ENCODE measurements at places on chromosomes 3 and 15.

GRCh38 chr15:54675241-54675640 lies 521.5 kb downstream of the RSL24D1 start:
- no peak for DNase-seq

DNA sequence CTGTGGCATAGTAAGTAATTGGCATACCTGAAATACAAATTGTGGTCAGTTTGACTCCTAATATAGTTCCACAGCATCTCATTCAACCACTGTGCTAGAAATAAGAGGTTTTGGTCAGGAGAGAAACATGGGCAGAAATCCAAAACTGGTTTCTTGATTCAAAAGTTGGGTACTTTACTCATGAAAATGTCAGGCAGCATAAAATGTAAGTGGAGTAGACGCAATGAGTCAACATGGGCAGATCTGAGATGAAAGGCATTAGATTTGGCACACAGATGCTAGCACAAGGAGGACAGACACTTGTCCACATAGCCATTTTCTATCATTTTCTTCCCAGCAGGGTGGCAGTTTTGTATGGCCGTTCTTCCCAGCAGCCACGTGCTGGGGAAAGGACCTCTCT lies 255.8 kb upstream of the CDIN1 start:
- no peak for DNase-seq

DNA sequence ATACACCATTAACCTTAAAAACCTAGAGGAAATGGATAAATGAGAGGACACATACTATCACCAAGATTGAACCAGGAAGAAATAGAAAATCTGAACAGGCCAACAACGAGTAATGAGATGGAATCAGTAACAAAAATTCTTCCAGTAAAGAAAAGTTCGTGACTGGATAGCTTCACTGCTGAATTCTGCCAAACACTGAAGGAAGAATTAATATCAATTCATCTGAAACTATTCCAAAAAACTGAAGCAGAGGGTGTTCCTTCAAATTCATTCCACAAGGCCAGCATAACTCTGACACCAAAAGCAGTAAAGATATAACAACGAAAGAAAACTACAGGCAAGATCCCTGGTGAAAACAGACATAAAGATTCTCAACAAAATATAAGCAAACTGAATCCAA lies 195.8 kb upstream of the GPR149 start:
- no peak for DNase-seq

DNA sequence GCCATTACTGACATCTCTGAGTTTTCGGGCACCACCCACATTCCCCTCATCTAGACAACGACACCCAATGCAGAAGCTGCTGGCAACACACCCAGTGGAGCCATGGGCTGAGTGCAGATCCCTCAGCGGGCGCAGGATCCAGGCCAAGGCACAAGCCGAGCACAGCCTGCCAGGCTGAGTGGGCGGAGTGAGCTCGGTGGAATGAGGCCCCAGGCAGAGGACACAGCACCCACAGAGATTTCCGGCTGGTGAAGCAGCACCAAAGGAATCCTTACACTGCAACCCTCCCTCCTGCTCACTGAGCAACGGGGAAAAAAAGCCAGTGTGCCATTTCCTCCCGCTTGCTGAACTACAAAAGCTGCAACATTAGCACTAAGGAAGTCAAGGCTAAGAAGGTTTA lies 34.3 kb downstream of the ZMAT3 start:
- peak; percentile 56 for DNase-seq

DNA sequence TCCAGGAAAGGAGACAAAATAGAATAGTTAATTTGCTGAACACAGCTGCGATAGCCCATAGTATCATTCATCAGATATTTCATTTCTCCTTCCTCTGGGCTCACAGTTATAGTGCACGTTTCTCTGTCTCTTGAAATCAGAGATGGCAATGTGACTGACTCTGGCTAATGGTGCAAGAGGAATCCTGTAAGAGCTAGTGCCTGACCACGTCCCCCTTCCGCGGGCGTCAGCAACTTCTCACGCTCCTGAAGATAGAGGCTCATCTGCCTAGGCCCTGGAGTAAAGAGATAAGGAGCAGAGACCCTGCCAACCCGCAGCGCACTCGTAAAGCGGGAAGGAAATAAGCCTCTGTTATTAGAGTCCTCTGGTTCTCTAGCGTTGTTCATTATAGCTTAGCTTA lies 391.8 kb downstream of the VPS13C start:
- DNase-seq: no peak

DNA sequence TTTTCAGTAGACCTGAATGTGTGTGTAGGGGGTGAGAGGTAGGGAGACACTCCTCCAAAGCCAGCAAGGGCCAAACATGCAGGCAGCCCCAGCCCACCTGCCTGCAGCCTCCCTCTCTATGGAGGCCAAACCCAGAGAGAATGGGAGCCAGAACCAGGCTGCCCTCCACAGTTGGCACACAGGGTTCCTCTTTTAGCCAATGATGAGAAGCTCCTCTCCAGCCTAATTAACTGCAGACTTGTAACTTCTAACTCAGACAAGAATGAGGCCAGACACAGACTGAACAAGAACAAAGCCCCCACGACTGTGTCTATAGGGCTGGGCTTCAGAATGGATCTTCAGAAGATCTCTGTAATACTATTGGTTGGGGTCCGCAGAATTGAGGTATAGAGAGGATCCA lies 12.3 kb upstream of the TLE3 start:
- DNase-seq: no peak

GRCh38 chr3:43191116-43191515 lies 85.2 kb upstream of the POMGNT2 start:
- no peak for DNase-seq

DNA sequence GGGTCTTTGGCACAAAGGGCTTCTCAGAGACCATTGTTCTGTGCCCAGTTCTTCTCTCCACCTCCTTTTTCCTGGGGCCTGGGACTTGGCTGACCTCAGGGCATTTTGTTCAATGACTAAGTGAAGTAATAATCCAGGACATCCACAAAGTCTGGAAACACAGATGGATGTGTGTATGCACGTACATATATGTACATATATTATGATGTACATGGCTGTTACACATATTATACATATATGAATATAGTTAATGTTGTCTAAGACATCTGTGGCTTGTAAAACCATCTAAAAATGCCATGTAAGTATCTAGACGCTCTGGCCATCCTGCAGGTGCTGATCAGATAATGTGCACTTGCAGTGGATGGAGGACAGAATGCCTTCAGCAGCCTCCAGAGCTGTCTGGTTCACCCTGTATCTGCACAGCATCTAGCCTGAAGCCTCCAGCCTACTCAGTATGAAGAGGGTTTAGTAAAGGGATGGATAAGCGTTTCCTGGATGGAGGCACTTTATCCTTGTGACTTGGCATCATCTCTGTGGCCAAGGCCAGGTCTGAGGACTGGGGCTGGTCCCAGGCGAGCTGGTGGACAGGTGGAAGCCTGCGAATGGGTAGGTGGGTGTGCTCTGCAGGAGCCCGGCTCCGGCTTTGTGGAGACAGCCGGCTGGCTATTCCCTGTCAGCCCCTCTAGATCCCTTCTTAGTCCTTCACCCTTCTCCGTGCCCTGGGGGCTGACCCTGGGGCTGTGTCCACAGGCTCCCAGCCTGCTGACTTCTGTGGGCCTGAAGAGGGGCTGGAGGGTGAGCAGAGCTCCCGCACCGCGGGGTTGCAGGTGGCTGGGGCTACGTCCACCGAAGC lies 88.4 kb downstream of the WNT7A start:
- DNase-seq: no peak

DNA sequence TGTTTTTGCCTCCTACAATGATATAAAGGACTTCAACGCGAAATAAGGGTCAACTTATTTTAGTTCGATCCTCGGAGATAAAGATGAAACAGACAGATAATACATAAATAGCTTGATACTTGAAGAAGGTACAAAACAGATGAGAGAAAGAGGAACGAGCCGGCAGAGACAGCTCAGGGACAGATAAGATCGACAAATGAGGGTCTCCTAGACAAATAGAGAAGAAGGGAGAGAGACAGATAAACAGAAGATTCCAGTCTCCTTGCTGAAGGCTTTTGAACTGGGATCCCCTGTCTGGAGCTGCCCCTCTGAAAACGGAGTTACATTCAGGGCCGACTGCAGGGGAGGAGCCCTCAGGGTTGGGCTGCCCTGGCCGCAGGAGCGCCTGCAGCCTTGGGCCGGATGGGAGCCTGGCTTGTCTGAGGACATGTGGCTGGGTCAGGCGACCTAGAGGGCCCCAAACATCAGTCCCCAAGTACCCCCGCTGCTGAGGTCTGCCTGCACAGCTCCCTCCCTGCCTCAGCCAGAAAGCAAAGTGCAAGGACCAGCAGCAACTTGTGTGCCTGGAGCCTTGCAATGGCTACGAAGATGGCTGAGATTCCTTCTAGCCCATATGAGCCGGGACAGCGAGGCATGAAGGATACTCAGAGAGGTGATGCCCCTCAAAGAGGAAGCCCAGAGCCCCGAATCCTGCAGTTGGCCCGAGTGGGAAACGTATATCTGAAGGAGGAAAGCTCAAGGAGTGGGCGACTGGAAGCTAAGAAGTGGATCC lies 926 bp upstream of the SKOR1 start:
- no peak for DNase-seq

DNA sequence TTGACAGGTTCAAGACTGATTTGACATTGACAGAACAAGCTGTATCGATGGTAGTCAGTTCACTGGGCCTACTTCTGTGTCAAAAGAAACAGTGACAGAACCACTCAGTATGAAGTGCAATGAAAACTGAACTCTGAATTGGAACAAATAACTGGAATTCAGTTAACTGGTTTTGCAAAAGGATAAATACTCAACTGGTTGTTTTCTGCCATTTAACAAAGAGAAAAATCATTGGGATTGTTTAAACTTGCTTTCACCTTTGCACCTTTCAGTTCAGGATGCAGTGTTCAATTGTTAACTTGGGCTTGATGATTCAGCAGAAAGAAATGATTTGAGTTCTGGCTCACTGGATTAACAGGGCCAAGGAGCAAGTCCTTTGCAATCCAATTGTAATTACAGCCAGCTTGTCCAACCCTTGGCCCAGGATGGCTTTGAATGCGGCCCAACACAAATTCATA lies 4.9 kb downstream of the BTD start:
- no peak for DNase-seq

GRCh38 chr3:5149306-5149880 lies 27.3 kb downstream of the ARL8B start:
- no peak for DNase-seq

- DNase-seq: no peak
Observed at GRCh38 chr3:113374078-113374477, 67.2 kb downstream of the CFAP44 start.

DNA sequence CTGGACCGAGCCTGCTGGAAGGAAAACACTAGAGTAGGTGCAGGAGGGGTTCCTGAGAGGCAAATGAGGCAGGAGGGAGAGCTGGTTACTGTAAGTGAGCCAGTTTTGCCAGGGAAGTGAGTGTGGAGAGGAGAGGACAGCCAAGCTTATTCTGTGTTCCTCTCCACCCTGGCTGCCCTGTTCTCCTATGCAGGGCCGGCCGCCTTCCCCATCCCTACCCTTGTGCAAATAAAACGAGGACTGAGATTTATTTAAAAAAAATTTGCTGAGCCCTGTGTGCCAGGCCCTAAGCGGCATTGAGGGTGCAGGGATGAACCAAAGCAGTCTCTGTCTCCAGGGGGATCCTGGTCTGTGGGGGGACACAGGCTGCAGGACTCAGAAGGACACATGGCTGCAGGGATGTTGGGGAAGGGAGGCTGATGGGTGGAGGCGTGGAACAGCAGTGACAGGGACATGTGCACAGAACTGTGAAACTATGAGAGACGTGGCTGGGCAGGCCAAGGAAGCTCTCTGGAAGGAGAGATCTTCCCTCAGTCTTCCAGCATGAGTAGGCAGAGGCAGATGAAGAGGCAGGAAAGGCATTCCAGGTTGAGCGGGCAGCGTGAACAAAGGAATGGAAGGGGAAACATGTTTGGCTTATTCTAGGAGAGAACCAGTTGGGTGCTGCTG lies 12.1 kb downstream of the CORO2B start:
- DNase-seq: no peak

- no peak for DNase-seq
Observed at GRCh38 chr15:96418146-96418545, 87.6 kb downstream of the NR2F2 start.

DNA sequence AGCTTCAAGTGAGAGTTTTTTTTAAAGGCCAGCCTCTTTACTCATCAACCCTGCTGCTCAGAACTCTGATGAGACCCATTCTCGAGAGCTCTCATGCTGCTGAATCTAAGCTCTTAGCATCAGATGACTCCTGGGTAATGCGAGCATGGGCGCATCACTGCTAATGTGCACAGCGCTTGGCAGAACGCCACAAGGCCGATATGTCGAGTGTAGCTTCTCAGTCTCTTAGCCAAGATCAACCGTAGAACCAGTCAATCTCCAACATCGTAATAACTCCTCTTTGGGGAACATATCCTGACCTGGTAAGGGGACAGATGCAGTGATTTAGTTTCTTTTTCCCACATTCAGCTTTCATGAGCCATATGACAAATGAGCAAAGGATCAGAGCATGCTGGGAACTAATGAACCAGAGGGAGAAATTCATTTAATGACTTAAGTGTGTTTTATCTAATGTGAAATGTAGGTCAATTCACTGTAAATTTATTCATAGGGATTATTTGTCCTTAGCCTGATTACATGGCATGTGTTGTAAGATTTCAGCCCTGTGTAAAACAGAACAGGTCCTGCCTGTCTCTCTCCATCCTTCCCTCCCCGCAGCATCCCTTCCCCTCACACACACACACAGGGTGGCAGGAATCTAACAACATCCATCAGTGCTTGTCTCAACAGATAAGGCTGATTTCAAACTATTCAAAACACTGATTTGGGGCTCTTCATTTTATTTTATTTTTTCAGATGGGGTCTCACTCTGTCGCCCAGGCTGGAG lies 195.4 kb upstream of the C2CD4B start:
- no peak for DNase-seq

- no peak for DNase-seq
Observed at GRCh38 chr15:57320631-57321220, 55.6 kb upstream of the CGNL1 start.

GRCh38 chr3:41683666-41684350 lies 278.1 kb downstream of the ULK4 start:
- DNase-seq: no peak

GRCh38 chr15:63396152-63396928 lies 14.7 kb upstream of the CA12 start:
- no peak for DNase-seq

DNA sequence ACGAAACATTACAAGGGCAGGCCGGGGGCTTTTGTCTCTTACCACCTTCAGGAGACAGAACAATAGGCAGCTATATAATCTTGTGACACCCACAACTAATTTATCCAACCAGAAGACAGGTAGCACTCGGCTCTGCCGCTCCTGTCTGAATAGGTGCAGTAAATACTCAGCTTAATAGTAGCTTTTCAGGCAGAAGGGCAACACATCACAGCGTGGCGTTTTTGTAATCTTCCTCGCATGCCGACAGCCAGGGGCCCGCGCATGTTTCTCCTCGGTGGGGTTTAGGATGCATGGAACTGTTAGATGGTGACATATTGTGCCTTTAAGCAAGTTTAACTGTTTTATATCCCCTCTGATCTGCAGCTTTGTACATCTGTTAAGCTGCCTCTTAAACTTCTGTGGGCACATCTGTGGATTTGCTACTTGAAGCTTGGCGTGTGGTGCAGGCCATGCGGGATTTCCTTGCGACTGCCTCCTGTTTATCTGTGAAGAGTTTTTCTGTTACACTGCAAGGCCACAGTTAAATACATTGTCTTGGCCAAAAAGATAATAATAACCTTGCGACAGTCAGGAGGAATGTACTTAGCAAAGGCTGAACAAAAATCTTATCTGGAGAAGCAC lies 123.2 kb upstream of the BNIP2 start:
- DNase-seq: no peak

Measured in 8988T (cell line).